ENCODE measurements at places on chromosomes 3 and 15.

DNA sequence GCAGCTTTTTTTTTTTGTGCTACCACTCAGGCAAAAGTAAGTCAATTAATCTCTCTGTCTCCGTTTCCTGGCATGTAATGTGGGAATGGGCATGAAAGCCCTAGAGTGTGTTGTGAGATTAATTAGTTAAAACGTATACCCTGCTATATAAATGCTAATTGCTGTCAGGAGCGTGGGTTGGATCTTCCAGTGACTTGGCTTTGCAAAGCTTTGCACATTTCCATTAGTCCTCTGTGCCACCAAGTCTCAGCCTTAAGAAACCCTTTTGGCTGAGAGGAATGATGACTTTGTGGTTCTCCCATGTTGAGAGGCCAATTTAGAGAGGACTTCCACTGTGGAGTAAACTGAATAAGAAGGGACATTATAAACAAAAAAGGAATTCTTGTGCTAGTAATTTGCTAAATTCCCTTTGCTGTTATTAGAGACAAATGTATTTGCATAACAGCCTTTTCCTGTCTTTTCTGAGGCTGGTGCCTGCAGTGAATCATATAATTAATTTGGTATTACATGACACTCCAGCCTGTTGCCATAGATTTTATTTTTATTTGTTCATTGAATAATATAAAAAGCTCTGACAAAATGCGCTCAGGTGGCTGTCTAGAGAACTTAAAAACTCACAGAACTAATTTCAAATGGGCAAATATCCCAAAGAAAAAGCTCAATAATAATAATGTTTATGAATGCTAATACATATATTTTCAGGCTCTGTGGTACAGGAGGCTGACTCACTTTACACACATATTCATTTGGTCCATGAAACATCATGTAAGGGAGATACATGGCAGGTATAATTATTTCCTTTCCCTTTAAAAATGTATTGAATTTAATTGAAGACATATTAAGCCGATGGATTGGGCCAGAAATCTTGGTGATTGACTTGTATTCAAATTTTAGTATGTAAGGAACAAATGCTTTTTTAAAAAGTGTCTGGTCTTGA, 82.7 kb downstream of the IL1RAP start:
- no peaks in the 10 kb centered on the region for H3K27me3 ChIP-seq
- no peak overlapping the region for H3K4me3 ChIP-seq
- H3K27ac ChIP-seq = peak overlapping the region; percentile 13

GRCh38 chr3:57825116-57825515, 69.0 kb downstream of the SLMAP start:
- peaks cover 28% of the 10 kb centered on the region for H3K4me1 ChIP-seq
- H3K27me3 ChIP-seq = no peaks in the 10 kb centered on the region
- no peak overlapping the region for H3K4me3 ChIP-seq
- H3K36me3 ChIP-seq = no peaks in the 10 kb centered on the region

DNA sequence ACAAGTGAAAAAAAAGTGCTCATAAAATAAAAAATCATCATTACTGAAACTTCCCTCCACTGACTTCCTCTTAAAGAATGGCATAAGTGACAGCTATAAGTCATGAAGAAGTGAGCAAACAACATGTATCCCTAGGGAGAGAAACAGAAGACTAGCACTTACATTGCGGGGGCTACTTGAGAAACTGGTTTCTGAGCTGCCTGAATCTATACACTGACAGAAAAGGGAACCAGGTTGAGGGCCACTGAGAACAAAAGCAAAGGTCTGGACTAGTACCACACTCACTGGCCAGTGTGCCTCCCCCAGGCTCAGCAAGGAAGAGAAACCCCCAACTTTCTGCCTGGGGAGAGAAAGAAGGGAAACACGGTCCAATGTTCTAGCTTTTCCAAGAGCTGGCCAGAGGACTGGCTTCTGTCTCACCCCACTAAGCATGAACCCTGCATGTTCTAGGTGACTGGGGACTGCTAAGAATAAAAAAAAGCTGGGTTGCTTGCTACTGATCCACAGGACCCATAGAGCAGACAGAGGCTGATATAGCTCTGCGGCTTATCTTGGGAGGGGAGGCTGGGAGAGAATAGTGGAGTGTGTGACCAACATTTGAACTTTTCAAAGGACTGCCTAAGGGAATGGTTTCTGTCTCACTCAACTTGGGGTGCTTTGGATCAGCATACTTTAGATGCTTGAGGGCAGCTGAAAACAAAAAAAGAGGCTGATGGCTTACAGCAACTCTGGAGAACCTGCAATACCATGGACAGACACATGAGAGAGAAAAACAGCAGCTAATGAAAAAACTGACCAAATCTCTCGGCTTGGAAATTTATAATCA, 8.1 kb downstream of the RAD18 start:
- H3K4me1 ChIP-seq = no peaks in the 10 kb centered on the region
- no peak overlapping the region for H3K4me3 ChIP-seq
- H3K36me3 ChIP-seq = no peaks in the 10 kb centered on the region
- H3K27me3 ChIP-seq = no peaks in the 10 kb centered on the region

GRCh38 chr3:65848024-65848423, 190.7 kb downstream of the MAGI1 start:
- H3K27me3 ChIP-seq = no peaks in the 10 kb centered on the region
- H3K4me1 ChIP-seq = peaks cover 37% of the 10 kb centered on the region
- H3K36me3 ChIP-seq = no peaks in the 10 kb centered on the region
- H3K27ac ChIP-seq = no peak overlapping the region
- DNase-seq = no peak

GRCh38 chr3:55480911-55481743, 6.0 kb downstream of the WNT5A start:
- no peak overlapping the region for H3K27ac ChIP-seq
- peak; percentile 48 for DNase-seq
- H3K4me3 ChIP-seq = peak overlapping the region; percentile 17
- peaks cover 7% of the 10 kb centered on the region for H3K4me1 ChIP-seq
- H3K27me3 ChIP-seq = no peaks in the 10 kb centered on the region

DNA sequence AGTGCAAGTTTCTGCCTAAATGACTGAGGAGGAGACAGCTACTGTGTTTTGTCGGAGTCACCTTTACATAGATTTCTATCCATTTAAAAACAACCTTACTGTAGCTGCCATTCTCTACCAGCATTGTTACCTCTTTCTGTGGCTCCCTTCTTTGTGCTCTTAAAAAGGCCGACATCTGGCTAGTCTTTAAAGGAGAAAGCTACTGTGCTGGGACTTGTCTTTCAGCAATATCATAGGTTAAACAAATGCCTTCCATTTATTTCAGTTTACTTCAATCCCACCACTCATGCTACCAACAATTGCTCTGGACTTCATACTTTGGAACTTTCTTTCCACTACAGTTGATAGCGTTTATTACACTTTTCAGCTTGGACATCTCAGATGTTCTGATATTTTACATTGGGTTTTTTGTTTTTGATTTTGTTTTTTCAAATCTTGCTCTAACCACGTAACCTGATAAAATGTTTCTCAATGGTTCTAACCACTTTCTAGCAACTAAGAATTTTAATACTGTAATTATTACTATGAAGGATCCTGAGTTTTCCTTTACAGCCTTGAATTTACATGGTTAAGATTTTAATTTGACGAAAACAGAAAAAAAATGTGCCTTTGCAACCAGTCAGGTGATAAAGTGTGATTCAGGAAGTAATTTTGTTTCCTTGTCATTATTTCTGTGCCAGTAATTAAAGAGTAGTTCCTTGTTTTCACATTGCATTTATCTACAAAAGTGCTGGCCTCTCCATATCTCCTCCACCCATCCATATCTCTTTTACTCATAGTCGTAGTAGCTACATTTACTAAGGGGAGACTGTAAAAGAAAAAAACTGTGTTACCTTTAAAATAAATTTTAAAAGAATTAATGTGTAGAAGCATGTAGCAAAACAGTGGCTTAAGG, 1.3 kb upstream of the CBLB start:
- H3K4me3 ChIP-seq = peak overlapping the region; percentile 83
- no peak for DNase-seq
- no peaks in the 10 kb centered on the region for H3K27me3 ChIP-seq
- peaks cover 25% of the 10 kb centered on the region for H3K4me1 ChIP-seq
- H3K36me3 ChIP-seq = no peaks in the 10 kb centered on the region

- H3K36me3 ChIP-seq = no peaks in the 10 kb centered on the region
- no peak for DNase-seq
- H3K4me1 ChIP-seq = no peaks in the 10 kb centered on the region
- no peak overlapping the region for H3K4me3 ChIP-seq
Observed at GRCh38 chr15:38894243-38894948, 329.8 kb upstream of the RASGRP1 start.

DNA sequence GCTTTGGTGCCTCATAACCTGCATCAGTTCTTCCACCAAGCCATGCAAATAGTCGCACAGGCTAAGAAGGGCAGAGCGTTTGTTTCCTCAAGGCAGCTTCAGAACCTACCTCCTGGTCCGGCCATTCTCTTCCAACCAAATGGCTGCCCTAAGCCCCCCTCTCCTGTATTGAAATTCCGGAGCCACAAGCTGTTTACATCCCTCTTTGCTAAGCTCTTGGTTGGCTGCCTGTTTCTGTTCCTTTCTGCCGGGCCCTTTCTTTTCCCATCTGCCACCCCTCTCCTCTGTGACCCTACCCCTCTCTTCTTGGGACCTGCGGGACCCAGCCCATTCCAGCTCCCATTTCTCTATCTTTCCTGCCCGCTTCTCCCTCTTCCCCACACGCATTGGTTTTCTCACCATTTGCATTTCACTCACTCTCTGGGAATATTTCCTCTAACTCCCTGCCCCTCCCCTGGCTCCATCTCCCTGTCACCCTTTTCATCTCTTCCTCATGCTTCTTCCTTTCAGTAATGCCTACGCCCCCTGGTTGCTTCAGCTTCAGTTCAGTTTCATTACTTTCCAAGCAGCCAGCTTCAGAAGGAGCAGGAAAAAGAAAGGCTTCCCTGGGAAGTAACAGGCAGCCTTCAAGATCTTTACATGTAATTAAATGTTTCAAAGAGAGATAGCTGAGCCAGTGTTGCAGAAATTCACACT, 113.5 kb downstream of the RAB11A start:
- H3K27me3 ChIP-seq = no peaks in the 10 kb centered on the region
- H3K27ac ChIP-seq = no peak overlapping the region
- H3K4me1 ChIP-seq = peaks cover 8% of the 10 kb centered on the region
- no peaks in the 10 kb centered on the region for H3K36me3 ChIP-seq
- H3K4me3 ChIP-seq = no peak overlapping the region
- DNase-seq = no peak

DNA sequence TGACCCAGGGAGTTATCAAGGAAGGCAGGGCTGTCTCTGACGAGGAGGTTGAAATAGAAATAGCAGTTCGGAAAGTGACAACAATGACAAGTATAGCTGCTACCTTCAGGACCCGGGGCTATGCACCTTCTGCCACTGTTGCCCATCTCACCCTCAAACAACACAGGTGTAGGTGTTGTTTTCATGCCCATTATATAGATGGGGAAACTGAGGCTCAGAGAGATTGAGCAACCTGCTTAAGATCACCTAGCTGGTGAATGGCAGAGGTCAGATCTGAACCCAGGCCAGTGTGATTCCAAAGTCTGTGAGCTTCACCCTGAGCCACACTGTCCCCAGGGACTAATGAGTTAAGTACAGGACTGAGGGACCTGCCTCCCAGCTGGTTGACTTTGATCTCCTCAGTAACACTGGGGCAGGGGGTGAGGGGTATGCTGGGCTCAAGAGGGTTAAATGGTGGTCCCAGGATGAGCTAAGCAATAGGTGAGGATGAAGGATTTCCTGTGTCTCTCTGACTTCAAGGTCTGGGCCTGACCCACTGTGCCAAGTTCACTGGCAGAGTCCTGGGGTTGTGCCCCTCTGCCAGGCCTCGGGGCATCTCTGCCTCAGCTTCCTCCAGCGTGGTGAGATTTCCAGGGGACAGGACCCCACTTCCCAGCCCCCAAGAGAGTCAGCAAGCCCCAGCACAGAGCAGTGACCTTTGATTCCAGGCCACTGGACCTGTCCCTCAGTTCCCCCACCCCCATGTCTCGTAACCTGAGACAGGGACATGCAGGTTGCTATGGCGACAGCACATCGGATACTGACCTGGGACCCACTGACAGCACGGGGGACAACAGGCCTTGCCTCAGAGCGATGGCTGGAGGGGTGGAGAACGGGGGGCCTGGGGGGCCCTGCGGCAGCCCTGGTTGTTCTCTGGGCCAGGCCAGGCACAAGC, 35.0 kb downstream of the ATP2B2 start:
- no peak overlapping the region for H3K27ac ChIP-seq
- DNase-seq = no peak
- H3K36me3 ChIP-seq = no peaks in the 10 kb centered on the region
- H3K27me3 ChIP-seq = no peaks in the 10 kb centered on the region
- H3K4me1 ChIP-seq = no peaks in the 10 kb centered on the region

- no peak overlapping the region for H3K27ac ChIP-seq
- H3K27me3 ChIP-seq = no peaks in the 10 kb centered on the region
- H3K4me3 ChIP-seq = no peak overlapping the region
- H3K36me3 ChIP-seq = no peaks in the 10 kb centered on the region
- H3K4me1 ChIP-seq = no peaks in the 10 kb centered on the region
Observed at GRCh38 chr3:59150039-59150438, 100.2 kb upstream of the CFAP20DC start.

- H3K36me3 ChIP-seq = peaks cover 34% of the 10 kb centered on the region
- H3K4me1 ChIP-seq = peaks cover 11% of the 10 kb centered on the region
- DNase-seq = no peak
- no peak overlapping the region for H3K4me3 ChIP-seq
- H3K27ac ChIP-seq = no peak overlapping the region
- no peaks in the 10 kb centered on the region for H3K27me3 ChIP-seq
Observed at GRCh38 chr3:33128706-33129105, 14.9 kb downstream of the CRTAP start.

GRCh38 chr15:68556139-68556990, 22.4 kb upstream of the CORO2B start:
- H3K27ac ChIP-seq = no peak overlapping the region
- no peaks in the 10 kb centered on the region for H3K27me3 ChIP-seq

- no peaks in the 10 kb centered on the region for H3K27me3 ChIP-seq
- no peak for DNase-seq
- H3K27ac ChIP-seq = no peak overlapping the region
- H3K4me1 ChIP-seq = no peaks in the 10 kb centered on the region
Observed at GRCh38 chr3:10948326-10948725, 44.2 kb upstream of the SLC6A1 start.

DNA sequence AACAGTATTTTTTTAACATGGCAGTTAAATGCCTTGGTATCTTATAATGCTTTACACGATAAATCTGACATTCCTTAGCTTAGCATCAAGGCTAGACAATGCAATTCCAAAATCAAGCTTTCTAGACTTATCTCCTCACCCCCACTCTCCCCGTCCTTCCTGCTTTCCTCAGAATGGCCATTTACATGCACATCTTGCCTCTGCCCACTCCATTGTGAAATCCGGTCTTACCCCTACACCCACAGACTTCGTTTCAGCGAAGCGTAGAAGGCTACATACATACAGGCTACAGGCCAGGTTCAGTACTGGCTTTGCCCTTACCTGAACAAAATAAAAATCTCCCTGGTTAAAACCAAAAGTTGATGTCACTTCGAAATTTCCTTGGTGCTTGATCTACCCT, 58.6 kb upstream of the SLC12A8 start:
- H3K4me3 ChIP-seq = no peak overlapping the region
- no peaks in the 10 kb centered on the region for H3K27me3 ChIP-seq
- DNase-seq = no peak
- no peaks in the 10 kb centered on the region for H3K36me3 ChIP-seq
- H3K4me1 ChIP-seq = no peaks in the 10 kb centered on the region
- no peak overlapping the region for H3K27ac ChIP-seq

- no peak overlapping the region for H3K27ac ChIP-seq
- H3K4me3 ChIP-seq = no peak overlapping the region
- peaks cover 34% of the 10 kb centered on the region for H3K4me1 ChIP-seq
- no peaks in the 10 kb centered on the region for H3K27me3 ChIP-seq
Observed at GRCh38 chr3:172319595-172319994, 128.7 kb downstream of the GHSR start.

Data from thyroid gland (tissue), 4 donors.